ENCODE measurements at places on chromosomes 6 and 20.

DNA sequence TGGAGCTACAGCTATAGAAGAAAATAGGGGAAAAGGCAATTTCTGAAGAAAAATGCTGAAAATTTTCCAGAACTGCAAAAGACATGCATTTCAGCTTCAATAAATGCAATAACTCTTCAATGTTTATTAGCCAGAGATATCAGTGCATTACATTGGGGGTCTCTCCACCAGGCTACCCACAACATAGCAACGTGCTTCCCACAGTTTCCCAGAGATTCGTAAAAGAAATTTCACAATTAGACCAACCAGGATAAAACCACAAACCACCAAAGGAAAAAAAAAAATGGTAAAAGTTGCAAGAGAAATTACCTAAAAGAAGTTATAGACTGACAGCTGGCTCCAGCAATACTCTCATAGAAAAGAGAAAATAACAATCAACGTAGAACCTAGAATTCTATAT, 16.0 kb downstream of the LY86 start:
- no peak for DNase-seq

- no peak for DNase-seq
These were observed 449.6 kb downstream of the KIF16B start for GRCh38 chr20:16123623-16124022.

- no peak for DNase-seq
These were observed 942 bp downstream of the ACAT2 start for GRCh38 chr6:159762681-159763293.

GRCh38 chr6:39210450-39210849, 18.8 kb downstream of the KCNK5 start:
- DNase-seq = no peak

DNA sequence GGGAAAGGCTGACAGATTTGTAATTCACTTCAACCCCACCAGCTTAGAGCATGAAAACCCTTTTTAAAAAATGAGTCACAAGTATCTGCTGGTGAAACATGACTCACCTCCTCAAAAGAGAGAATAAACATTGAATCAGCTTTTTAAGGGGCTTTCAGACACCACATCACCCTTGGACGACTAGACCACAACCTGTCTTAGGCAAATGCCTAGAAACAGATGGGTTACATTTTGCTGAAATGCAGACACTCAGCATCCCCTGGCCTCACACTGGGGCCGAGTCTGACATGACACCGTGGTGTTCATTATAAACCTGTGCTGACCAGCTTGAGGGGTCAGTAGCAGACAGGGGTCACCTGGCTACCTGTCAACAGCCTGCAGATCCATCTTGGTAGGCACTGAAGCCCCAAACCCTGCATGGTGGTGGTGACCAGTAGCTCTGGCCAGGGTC, 175.3 kb upstream of the CST7 start:
- DNase-seq = no peak

DNA sequence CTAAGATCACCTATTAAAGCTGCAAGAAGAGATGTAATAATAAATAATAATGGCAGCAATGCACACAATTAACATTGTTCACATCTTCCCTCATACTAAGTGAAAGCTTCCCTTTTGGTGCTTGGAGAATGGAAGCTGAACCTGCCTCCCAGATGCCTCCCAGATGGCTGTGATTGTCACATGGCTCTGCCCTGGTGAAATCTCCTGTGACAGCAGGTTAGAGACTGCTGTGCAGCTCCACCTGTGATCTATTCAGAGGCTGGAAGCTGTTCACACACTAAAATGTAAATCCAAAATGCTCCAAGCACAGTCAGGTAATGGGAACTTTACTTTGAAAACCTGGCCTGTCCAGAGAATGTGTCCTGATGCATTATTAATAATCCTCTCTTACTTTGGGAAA, 41.7 kb upstream of the RGS17 start:
- DNase-seq = no peak

- DNase-seq = no peak
These were observed 44.2 kb downstream of the PLCG1 start for GRCh38 chr20:41181567-41181966.

- no peak for DNase-seq
These were observed 1.3 kb downstream of the HMGA1 start for GRCh38 chr6:34237722-34238584.

DNA sequence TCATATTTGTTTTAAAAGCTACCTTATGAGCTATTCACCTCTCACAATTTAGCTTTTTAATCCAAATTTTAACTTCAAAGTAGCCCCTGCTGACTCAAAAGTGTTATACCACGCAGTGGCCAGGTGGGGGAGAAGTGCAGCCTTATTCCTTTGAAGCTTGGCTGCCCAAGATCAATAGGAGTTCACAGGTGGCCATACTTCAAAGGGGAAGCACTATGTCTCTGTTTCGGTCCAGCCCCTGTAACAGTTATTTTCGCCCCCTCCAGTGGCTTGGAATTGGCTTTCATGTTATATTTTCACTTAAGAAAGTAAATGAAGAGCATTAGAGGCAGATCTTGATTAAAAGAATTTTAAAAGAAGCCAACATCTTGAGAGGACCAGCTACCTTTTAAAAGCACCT, 608.4 kb downstream of the EPHA7 start:
- DNase-seq = no peak

GRCh38 chr6:169086020-169086419, 167.6 kb downstream of the THBS2 start:
- no peak for DNase-seq

- DNase-seq = no peak
These were observed 86.4 kb downstream of the OLIG3 start for GRCh38 chr6:137407816-137408215.

DNA sequence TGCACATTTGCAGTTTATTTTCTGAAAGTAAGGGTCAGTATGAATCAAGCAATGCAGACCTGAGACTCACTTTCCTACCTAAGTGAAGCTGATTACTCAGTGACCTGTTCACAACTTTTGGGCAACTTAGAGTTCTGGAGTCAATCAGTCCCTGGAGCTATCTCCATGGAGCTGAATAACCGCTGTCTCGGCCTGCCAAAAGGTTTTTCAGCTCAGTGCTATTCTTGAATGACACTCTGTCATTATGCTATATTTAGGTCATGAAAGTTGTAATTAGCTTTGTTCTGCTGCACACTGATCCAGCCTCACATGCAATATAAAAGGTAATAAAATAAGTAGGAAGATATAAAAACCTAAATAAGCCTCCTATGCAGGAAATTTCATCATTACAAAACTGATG, 356.0 kb downstream of the BMP2 start:
- no peak for DNase-seq

DNA sequence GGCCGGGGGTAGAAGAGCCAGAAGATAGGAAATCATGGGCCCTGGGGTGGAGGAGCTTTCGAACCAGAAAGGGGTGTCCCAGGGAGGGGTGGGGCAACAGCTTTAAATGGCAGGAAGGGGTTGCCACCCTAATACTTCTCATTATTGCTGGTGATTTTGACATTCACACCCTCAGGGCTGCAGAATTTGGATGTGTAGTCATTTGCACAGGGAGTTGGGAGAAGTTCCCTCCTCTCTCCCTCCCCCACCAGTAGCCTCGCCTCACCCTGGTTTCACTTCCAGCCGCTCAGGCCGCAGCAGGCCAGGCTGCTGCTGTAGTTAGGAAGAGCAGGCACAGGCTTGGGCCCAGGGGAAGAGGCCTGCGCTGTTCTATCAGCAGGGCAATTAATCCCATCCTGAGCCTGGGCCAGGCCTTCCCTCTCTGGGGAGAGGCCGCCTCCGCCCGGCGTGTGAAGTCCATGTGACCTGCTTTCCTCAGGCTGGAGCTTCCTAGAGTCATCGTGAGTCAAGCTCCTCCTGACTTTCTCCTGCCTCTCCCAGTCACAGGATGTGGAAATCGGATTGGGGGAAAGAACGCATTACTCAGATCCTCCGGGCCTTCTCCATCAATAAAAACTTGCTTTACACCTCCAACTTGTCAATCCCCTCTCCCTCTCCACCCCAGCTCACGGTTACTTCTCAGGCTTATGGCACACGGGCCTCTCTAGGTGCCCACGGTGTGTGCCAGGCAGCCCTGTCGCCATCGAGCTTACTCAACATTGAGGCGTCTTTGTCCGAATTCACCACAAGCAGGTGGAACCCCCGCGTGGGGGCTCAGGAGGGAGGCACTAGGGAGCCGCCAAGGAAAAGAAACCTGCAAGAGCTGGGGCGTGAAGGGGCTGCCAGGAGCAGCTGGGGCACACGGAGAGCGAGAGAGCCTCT, 7.8 kb downstream of the ADTRP start:
- no peak for DNase-seq

Data from LNCaP clone FGC (cell line).